ENCODE measurements at places on chromosomes 4 and X.

GRCh38 chr4:188008377-188008776 lies 12.8 kb downstream of the ZFP42 start:
- no peak for DNase-seq

DNA sequence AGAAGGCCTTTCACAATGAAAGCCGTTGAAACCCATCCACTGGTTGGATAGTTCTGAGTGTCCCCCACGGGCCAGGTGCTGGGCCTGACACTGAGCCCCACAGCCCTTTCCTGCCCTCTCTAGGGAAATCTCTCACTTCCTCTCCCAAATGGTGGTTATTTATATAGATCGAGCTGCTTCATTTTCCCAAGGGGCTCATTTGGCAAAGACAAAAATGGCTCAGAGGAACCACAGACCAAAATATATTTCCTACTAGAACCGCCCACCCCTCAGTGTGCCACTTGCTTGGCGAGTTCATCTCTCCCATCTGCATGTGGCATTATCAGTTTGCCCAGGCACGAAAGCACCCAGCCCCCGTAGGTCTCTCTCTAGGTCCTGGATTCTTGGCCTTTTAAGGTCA lies 53.3 kb upstream of the STIM2 start:
- no peak for DNase-seq

- DNase-seq = no peak
Measured at GRCh38 chrX:44456685-44457084, 86.0 kb downstream of the FUNDC1 start.

GRCh38 chr4:101651778-101652177 lies 138.8 kb upstream of the BANK1 start:
- DNase-seq = no peak

- DNase-seq = no peak
Measured at GRCh38 chrX:72663737-72664136, 50.4 kb downstream of the PHKA1 start.

DNA sequence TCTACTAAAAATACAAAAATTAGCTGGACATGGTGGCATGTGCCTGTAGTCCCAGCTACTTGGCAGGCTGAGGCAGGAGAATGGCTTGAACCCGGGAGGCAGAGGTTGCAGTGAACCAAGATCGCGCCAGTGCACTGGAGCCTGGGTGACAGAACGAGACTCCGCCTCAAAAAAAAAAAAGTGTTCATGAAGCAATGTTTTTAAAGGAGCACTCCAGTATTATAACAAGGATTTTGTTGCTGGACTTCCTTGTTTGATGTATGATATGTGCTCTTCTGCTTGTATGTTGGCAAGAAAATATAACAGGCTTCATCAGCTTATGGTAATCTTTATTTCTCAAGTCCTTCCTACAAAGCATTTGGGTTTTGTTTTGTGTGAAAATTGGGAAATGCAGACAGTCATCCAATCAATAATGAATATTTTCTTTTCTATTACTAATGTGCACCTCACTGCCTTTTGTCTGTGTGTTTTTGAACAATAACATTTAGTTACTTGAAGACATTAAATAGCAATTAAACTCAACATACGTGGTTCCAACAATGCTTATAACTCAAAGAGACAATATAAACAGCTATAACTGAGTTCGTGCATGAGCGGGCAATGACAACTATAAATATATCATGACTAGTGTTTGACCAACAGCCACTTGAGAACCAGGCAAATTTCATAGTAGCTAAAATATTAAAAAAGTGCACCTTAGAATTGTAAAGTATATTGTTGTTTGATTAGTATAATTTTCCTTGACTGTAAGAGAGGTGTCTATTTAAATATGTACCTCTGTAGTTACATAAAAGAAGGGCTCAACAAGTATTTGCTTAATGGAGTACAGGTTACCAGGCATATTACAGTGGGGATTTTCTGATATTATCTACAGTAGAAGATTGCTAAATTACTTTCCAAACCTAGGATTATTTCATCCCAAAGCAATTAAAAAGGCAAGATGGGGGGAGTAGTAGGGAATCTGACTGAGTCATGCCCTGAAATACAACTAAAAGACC lies 210.7 kb downstream of the PPP3CA start:
- DNase-seq = no peak

DNA sequence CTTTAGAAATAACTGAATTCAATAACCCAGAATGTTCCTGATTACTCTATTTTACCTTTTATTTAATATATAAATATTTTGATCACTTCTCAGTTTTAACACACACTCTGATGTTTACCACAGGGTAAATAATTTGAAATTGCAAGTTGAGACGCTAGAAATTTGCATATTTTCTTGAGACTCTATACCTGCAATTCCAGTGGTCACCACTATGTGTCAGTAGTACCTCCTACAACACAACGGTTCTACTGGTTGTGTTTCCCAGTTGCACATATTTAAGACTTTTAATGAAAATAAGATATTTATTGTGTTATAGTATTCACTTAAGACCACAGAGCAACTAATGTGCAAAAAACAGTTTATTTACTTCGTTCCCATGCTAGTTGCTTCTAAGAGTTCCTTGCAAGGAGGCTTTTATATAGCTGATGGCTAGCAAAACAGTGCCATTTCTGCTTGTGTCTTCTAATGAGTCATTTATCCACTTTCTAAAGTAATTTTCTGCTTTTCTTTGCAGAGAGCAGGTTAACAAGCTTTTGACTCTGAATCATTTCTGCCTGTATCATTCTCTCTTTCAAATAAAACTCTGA lies 98.9 kb upstream of the PDLIM3 start:
- DNase-seq = no peak

DNA sequence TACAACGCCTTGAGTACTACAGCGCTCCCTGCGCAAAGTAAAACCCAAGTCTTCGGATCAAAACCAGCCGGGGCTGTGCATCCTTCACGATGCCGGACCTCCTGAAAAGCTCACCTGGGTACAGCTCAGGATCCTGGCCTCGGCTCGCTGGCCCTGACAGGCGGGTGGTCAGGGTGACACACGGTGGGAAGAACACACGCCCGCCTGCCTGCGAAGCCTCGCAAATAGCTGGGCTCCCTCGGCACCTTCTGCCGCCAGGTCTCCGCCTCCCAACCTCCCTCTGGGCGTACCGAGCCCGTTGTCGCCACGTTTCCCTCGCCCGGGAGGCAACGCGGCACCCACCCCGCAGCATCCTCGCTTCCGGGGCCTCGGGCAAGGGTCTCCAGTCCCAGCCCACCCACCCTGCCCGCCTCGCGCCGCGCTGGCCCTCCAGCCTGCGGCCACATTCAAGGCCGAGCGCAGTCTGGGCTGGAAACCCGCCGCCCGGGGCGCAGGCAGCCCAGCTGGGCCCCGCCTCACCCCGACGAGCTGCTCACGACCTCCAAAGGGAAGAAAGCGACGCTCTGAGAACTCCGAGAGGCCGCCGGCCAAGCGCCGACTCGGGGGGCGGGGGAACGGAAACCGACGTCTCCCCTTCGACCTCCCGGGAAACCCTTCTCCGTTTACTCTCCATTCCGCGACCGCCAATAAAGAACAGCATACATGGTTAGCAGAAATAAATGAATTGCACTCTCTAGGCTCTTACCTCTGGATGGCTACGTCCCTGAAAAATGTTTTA lies 511 bp downstream of the PPM1K start:
- DNase-seq = peak; percentile 46

- no peak for DNase-seq
Measured at GRCh38 chrX:121457096-121457495, 409.7 kb downstream of the GLUD2 start.

- DNase-seq = no peak
Measured at GRCh38 chr4:36884151-36884550, 360.4 kb upstream of the NWD2 start.

DNA sequence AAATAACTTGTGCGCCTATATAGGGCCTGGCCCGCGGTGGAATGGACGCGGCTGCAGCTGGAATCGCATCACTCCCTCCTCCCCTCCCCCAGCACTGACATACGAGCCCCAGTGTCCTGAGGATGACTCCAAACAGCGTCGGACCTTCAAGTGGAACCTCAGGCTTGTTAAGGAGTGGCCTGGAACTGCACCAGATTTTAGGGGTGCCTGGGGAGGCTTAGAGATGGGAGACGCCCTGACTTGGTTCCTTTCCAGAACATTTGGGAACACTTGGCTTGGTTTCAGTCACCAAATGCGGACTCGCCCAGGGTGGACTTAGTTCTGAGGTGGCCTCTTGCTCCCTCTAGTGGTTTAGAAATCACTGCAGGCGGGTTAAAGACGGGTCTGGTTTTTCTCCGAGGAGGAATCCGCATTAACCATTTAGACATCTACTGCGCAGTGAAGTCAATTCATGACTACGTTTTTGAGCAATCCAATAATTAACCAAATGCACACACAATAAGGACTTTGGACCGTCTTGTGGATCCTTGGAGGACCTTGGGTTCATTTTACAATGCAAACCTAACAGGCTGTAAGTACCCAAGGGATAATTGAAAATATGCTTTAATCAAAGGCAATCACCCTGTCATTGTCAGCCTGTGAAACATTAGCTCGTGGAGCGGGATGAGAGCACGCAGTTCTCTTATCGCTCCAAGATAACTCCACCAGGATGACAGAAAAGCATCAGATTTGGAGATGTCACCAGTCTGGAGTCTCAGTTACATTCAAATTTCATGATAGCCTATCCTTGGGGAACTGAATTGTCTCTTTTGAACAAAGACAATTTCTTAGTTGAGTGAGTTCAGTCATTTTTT lies 11.2 kb upstream of the PDGFRA start:
- DNase-seq = peak; percentile 57

GRCh38 chr4:147288512-147288911 lies 192.4 kb upstream of the EDNRA start:
- DNase-seq = no peak

GRCh38 chr4:69069085-69069484 lies 27.2 kb upstream of the UGT2B7 start:
- no peak for DNase-seq

DNA sequence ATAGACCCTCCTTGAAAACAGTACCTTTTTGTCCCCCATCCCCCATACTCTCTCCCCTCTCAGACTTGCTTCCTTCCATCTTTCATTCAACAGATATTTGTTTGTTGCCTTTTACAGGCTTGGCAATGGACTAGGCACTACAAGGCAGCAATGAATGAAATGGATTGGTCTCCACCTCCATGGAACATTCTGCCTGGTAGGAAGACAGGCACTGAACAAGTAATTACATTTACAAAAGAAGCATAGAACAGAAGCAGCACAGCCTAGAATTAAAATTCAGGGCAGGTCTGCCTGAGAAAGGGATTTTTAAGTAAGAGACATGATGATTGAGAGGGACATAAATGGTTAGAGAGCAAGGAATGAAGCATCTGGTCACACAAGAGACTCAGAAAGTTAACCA lies 346.1 kb downstream of the GRXCR1 start:
- no peak for DNase-seq

- no peak for DNase-seq
Measured at GRCh38 chr4:113160548-113160947, 111.1 kb downstream of the ANK2 start.

DNA sequence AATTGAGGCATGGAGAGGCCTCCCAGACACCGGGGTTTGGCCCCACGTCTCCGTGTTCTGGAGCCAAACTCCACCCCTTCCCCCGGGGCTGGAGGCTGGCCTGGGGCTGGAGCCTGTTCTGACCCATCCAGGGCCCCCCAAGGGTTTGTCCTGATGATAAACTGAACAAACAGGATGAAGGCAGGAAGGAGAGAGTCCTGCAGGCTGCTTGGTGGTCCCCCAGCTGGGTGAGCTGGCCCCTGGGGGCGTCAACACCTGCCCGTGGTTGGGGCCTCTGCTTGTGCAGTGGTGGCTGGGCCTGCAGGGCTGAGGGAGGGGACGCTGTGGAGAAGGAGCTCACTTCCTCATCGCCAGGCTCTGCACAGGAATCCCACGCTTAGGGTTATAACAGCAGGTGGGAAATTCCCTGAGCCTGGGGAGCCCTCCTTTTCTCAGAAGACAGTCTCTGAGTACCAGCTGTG lies 2.3 kb downstream of the SH3TC1 start:
- DNase-seq = peak; percentile 69

DNA sequence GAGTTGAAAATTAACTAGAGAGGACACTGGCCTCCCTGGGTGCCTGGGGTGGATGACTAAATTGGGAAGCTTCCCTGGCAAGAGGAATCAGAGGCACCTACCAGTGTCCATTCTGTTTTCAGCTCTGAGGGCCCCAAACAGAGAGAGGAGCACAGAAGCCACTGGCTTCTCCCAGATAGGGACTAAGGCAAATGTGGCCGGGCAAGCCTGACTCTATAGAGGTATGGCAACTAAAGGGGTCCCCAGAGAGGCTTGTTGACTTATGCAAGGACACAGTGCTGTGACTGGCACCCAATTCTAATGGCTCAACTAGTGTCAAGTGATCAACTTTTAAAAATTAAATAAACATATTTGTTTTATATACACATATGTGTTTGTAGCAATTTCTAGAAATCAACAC lies 17.2 kb downstream of the TRPC3 start:
- DNase-seq = no peak

DNA sequence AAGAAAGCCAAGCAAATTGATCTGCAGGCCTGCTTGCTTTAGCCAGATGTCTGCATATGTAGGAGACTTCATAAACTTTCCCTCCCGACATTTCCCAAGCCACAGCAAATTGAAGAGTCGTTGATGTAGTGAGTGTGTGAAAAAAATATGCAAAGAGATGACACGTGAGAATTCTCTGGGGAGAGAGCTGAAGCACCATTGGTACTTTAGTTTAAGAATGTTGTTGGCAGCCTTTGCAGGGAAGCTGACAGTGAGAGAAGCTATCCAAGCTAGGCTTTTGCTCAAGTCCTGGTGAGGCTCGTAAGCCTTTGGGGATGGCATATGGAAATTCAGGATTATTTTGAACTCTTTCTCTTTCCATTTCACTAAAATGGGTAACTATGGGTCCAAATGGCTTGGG lies 87.5 kb downstream of the GLRA2 start:
- DNase-seq = no peak

GRCh38 chr4:99811850-99812249 lies 4.8 kb upstream of the DAPP1 start:
- DNase-seq = no peak

GRCh38 chr4:83307920-83308319 lies 23.3 kb upstream of the COQ2 start:
- DNase-seq = no peak

DNA sequence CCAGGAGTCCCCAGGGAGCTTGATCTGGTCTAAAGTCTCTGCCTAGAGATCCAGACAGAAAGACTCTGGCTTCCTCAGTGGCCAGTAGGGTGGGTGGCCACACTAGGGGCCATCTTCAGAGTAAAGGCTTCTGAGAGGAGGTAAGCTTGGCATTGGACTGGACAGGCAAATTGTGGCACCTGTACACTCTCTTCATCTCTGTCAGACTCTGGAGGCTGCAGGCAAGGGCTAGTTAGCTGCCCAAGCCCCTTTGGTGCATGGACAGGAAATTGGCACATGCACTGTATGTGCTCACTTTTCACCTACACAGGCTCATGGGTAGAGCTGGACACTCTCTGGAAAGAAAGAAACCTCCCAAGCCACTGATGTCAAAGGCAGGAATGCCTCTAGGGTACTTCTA lies 142.8 kb downstream of the PJA1 start:
- DNase-seq = no peak

DNA sequence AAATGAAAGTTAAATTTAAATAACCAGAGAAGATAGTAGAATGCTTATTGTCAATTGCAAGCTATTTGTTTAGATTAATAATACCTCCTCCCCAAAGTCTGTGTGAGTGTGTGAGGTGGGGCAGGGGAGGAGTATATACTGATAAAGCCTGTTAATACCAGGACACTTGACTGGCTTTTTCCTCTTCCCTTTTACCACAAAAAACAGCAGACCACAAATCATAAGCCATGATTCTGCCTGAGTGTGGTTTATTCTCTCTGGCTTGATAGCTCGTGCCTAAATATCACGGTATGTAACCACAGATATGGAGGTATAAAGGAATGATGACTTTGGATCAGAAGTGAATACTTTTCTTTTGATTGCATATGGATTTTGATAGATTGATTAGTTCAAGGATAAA lies 21.9 kb upstream of the SCRG1 start:
- DNase-seq = no peak

Measured in upper lobe of left lung (tissue), 6 donors.